DMS 273 treated with DMSO at 0.1 percent for 48 hours (cell line): ENCODE measurements at places on chromosomes 13 and 19.

- no peak for DNase-seq
Observed at GRCh38 chr13:82747958-82748357, 1134.3 kb downstream of the SLITRK1 start.

- no peak for DNase-seq
Observed at GRCh38 chr19:3908266-3909054, 24.4 kb upstream of the NMRK2 start.

GRCh38 chr13:49373716-49374115 lies 70.1 kb downstream of the CAB39L start:
- no peak for DNase-seq

- DNase-seq = no peak
Observed at GRCh38 chr13:95181586-95181985, 119.7 kb downstream of the ABCC4 start.

DNA sequence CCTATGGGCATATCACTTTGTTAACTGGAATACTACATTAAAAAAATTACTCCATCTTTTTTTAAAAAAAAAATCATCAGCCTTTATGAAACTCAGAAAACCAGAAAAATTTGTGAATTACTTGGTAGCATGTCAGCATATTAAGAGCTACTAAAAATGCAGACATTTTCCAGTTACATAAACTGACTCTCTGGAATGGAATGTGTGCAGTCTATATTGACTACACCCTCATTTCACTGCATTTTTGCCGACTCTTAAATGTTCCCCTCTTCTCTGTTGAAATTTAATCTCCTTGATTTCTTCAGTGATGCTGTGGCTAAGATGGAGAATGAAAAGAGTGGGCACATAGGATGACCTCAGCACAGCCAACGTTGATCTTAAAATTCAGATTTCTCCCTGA lies 393.8 kb downstream of the ITGBL1 start:
- no peak for DNase-seq
